GOT3 (cell line): ENCODE measurements at places on chromosomes 16 and 17.
A peak's percentile ranks its signal among the peaks of the same experiment; 100 is the strongest.

DNA sequence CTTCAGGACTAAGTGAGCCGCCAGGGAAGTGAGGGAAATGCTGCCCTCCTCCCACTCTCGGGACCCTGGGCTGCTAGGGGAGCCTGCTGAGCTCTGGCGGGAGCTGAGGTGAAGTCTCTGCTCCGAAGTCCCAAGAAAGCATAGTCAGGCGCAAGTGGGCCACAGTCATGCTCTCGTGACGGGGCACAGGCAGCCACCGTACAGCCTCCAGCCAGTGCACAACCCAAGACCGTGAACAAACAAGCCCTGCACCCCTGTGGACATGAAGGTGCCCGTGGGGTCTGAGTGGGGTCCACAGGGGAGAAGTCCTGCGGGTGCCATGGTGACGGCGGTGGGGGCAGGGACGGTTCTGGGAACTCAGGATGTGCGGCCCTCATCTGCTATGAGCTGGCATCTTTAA, 24.7 kb downstream of the ZNF276 start:
- DNase-seq = no peak

- no peak for DNase-seq
These were observed 155.4 kb downstream of the FOXL1 start for GRCh38 chr16:86733546-86734254.

GRCh38 chr17:17445296-17445924, 31.4 kb upstream of the MED9 start:
- DNase-seq = no peak

DNA sequence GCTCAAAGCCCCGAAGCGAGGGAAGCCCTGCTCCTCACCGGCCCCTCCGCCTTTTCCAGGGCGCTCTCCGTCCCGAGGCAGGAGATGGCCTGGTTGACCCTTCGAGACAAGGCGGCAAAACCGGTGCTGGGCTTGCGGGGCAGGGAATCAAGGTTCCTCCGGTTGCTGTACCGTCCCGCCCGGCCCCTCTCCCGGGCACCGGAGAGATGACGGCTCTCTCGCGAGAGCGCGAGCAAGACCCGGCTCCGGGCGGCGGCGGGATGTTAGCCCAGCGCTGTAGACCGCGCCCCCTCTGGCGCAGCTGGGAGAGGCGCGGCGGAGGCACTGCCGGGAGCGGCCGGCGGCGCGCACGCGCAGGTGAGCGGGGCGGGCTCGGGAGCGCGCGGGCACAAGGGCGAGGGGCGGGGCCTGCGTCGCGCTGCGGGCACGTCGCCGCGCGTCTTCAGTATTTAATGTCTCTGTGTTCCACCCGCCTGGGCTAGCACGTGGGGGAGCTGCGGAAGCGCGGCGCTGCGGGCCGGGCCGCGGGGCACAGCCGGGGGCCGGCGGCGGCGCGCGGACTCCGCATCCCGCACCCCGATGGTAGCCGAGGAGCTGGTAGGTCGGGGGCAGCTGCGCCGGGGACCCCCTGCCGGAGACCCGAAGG, at the start of gene AKAP1:
Gene AKAP1 (plus strand): TSS at position 445 of the 646 bp plus-strand sequence. CDS start 20,219 bp downstream, outside the sequence.
- peak; percentile 90 for DNase-seq

GRCh38 chr17:83030432-83030831, 49.0 kb upstream of the METRNL start:
- no peak for DNase-seq

- no peak for DNase-seq
These were observed 12.2 kb upstream of the TERF2 start for GRCh38 chr16:69397821-69398521.

DNA sequence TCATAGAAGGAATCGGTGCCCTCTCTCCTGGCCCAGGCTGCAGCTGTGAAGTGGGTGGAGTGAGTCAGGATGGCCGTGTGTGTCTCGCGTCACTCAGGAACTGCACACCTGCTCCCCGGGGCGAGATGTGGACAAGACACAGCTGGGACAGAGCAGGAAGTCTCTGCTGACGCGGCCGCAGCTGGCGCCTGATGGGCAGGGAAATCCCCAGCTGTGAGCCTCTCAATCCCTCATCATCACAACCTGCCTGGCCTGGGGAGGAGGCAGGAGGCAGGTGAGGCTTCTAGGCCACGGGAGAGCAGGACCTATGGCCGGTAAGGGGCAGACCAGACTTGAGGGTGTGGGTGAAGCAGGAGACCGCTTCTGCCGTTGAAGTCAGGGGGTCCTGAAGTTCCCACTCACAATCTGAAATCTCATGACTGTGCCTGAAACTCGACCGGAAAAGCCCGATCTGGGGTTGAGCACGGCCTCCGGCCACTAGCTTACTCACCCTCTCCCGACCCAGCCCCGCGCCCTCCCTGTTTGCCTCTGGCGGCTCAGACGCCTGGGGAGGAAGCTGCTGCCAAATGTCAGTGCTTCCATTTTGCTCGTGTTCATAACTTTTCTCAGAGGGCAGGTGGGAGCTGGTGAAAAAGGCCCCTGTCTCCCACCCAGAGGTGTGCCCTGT, 1.1 kb upstream of the TRPV3 start:
- no peak for DNase-seq

GRCh38 chr17:17484451-17484899, 7.7 kb downstream of the MED9 start:
- no peak for DNase-seq

DNA sequence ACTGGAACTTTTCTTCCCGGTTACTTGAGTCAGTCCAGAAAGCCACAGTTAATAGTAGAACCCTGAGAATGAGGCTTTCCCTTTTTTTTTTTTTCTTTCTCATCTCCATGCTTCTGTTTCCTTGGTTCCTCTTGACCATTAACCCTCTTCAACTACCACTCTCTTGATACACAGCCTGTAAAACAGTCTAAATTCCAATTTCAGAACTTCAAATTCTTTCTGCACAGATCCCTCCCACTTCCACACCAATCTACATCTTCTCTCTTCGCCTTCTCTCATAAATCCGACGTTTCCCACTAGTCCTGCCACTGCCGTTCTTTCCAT, 588 bp downstream of the METTL16 start:
- no peak for DNase-seq

GRCh38 chr17:45195424-45195823, 26.3 kb upstream of the FMNL1 start:
- no peak for DNase-seq

DNA sequence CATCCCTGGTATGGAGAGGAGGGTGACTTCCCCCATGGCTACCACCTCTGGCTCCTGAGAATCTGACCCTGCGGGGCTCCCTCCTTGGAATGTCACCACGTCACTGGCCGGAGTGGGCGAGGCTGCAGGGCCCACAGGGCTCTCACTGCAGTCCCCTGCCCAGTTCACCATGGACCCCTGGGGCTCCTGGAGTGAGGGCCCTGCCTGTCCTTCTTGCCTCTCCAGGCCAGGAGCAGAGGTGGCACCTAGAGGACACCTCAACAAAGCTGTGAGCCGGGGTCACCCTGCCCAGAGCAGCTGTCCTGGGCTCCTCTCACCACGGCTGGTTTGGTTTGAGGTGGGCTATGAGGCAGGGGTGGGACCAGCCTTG, 67.8 kb upstream of the GNG13 start:
- no peak for DNase-seq

DNA sequence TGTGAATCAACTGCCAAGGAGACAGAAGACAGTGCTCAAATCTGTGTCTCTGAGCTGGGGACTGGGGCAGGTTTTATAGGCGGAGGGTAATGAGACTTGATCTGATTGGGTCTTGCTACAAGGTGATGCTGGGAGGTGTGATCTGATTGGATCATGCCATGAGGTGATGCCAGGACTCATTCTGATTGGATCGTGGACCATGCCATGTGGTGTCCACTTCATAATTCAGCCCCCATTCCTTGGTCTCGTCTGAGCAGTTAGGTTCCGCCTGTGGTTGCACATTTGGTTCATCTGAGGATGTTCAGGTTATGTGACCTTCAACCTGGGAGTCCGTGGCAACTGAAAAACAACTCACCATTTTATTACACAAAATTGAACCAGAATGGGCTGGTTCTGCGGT, 41.0 kb downstream of the OTOA start:
- DNase-seq = no peak

DNA sequence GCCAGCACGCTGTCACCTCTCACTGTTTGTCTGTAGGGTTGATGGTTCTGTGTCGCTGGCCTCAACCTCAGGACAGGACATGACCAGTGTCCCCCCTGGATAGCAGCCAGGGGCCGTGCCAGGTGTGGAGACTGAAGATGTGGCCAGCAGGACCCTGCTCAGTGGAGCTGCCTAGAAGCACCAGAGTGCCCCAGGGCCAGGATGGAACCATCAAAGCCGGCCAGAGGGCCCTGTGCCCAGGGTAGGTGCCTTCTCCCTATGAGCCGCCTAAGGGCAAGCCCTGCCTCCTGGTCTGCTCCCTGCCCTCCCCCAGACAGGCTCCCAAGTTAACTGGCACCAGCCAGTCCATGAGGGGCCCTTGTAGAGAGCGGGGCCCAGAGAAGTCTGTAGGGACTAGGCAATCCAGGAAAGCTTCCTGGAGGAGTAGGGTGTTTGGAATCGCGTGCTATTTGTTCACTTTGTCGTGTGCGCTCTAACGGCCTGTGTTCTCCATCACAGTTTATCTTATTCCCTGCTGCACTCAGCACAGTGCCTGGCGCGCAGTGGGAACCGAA, 546 bp upstream of the NDUFB10 start:
- no peak for DNase-seq

DNA sequence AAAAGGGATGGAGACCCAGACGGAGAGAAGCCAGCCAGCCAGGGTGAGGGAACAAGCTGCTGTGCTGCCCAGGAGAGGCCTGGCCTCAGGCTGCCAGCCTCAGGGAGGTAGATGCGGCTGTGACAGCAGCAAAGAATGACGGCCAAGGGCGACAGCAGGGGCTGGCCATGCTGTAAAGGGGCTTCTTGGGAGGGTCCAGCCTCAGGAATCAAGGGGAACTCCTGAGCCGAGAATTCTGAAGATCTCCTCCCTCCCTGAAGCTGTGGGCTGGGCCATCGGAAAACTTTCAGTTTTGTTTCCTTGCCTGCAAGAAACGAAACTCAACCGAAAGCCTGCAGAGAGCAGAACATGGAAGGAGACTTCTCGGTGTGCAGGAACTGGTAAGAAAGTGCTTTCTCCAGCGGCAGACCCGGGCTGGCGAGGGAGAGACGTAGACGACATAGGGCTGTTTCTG, at the start of gene XAF1:
Gene XAF1 (plus strand): TSS at position 316 of the 454 bp plus-strand sequence. CDS start 33 bp downstream, at position 349.
- no peak for DNase-seq

DNA sequence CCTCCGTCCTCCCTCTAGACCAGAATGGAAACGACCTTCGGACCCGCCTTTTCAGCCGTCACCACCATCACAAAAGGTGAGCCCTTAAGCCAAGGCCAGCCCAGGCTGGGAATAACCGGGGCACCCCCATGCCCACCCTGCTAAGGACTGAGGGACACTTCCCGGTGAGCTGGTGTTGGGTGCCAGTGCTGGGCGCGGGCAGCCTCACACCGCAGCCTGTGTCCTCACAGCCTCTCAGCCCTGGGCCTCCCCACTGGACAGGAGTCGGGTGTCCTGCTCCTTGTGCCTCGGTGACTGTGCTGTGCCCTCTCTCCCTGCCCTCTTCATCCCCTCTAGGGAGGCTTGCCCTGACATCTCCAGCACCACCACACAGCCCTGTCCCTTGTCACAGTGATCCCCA, 10.3 kb downstream of the TRAF7 start:
- DNase-seq = no peak

DNA sequence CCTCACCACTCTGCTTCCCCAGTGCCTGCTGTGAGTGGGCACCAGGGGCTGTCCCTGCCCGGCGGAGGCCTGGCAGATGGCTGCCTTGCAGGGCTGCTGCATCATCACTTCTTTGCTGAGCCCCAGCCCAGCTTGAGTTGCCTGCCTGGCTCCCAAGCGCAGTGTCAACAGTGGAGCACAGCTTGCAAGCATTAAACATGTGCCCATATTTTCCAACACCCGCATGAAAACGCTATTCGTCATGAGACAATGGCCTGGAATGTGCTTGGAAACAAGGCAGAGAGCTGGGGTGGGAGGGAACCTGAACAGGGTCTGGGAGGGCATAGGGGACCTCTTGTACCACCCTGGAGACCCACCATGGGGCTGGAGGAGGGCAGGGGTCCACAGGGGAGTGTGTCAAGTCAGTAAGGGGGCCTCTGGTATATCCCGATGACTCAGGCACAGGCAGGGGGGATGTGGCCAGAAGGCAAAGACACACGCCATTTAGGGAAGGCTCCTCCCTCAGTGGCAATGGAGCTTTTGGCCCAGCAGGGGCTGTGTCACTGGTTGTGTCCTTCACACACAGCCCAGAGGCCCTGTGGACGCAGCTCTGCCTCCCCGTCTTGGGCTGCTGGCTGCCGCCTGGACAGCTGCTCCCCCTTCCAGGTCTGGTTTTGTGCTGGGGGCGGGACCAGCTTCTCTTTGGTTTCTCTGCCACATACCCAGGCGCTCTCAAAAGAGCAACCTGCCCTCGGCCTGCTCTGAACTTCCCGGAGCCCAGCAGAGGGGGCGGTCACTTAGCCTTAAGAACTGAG, 17.4 kb upstream of the MTSS2 start:
- DNase-seq = peak; percentile 57
